CD4-positive, alpha-beta T cell treated with Interferon alpha-2 for 1 hour (primary cell): ENCODE measurements at places on chromosomes 6 and 20.

DNA sequence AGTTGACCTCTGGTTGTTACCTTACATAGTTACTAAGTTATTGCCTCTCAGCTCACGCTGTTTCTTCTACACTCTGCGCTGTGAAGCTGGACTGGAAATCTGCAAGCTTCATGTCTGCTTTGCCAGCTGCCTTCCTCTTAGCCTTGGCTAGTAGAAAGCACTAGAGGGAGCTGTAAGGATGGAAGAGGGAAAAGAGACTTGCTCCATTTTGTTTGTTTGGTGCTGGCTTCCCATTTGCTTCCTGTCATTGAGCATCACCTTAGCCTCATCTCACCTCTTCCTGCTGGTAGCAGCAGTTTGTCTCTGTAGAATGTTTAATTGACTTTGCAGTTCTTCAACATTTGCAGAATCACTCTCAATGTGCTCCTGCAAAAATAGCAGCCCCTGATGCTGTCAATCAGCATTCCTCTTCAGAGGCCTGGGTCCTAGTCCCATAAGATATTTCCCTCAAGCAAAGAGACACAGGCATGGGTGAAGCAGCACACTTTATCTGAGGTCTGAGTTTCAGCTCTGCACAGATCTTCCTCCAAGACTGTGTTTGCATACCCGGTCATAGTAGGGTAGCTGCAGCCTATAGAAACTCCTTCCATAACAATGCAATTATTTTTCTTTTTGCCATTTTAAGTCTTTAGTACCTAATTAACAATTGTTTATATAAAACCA lies 302.2 kb upstream of the EPHA7 start:
- no peak for DNase-seq

DNA sequence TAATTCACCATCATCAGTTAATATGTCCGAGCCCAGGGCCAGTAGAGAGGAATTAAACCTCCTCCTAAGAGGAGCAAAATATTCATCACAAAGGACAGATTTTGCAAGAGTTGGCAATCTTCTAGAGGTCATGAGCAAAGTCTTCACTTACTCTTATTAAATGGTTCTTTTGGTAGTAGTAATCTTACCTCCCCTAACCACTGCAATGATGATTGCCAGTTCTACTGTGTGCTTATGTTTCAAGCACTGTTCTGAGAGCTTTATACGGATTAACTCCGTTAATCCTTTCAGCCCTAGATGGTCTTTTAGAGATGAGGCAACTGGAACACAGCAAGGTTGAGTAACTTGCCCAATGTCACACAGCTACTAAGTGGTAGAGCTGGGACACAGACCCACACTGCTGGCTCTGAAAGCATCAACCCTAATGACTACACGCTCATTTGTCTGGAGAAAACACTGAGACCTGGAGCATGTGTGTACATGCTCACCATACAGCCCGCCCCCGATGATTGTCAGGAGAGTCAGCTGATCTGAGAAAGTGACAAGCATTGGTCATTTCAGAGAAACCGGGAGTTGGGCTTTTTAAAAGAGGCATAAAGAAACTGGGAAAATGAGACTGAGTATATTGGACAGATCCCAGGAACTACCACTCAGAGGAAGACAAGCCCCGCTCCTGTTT lies 276.0 kb downstream of the NRN1 start:
- no peak for DNase-seq

DNA sequence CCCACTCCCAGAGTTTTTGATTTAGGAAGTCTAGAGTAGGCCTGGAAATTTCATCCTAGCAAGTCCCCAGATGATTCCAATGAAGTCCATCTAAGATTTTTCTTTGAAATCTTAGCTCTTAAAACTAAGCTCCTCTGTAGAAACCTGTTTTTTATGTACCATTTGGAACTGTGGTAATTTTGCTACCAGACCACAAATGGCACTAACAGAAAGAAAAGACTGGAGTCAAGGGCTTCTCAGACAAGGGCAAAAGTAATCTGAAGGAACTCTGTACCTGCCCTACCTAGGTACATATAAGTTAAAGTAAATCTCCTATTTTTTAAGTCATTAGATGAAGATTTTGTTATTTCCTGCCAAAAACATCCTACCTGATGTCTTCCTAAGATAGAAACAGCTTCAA lies 155.0 kb upstream of the HTR1E start:
- DNase-seq = no peak

GRCh38 chr6:14545496-14545895 lies 427.9 kb downstream of the CD83 start:
- no peak for DNase-seq

DNA sequence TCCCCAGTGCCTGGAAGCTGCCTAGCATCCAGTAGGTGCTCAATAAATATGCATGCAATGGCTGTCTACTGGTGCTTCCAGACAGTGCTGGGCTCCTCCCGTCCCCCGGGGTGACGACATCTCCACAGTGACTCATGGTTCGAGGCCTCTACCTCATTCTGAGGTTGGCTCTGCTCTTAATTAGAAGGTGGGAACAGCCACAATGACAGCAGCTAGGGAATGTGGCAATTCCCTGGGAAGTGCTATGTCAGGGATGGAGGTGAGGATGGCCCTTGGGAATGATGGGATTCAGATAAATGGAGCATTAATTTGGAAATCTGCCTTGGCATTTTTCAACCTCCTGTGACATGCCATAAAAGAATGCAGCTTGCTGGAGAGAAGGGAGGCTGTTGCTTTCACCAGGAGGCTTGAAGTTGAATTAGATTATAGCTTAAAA lies 43.5 kb upstream of the NFATC2 start:
- no peak for DNase-seq

GRCh38 chr6:68196645-68197044 lies 438.4 kb upstream of the ADGRB3 start:
- no peak for DNase-seq

- no peak for DNase-seq
Measured at GRCh38 chr6:36729161-36729524, 31.5 kb downstream of the RAB44 start.

GRCh38 chr6:6900569-6901204 lies 207.1 kb upstream of the RREB1 start:
- no peak for DNase-seq

DNA sequence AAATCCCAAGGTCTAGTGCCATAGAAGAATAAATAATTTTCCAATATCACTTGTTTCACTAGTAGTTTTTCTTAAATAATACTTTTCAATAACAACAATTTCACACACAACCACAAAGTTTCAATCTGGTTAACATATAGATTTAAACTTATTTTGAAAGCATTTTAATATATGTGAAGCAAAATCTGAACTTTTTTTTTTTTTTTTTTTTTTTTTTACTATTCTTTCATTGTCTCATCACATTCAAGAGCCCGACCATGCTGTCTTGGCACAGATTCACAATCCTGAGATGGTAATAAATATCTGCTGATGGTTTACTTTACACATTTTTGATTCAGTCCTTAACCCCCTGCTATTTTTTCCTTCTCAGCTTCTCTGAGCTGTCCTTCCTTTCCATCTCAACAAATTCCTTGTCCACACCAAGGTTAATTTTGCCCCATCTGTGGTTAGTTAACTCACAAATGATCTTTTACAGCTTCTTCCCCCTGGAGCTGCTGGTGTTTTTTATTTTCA lies 262.8 kb downstream of the TMEM242 start:
- no peak for DNase-seq

DNA sequence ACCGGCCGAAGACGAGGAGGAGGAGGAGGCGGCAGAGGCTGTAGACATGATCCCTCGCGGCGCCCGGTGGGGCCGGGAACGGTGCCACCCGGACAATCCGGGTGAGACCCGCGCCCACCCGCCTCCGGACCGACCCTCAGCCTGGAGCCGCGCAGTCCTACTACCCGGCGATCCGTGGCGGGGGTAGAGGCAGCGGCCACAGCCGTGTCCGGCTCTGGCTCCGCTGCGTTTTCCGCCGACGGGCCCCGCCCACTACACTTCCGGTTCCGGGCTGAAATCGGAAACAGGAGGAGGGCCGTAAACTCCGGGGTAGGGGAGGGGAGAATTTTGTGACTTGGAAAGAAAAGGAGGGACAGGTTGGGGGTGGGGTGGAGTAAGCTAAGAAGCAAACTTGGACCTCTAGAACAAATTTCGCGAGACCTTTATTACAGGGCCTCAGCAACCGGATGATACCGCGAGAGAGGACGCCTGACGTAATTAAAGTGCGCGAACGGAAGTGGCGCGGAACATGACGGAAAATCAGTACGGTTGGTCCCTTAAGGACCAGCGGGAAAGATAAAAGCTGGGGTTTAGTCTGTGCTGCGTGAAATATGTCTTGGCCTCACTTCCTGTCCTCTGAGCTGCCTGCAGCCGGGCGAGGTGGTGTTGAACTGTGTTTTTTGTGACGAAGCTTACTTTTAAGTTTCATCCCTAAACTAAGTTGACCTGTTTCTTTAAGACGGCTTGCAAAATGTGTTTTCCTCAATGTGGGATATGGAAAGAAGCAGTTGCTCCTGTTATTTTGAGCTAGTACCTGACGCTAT lies at the start of gene MAP3K7:
MAP3K7 (minus strand) TSS at position 237 of the 803 bp plus-strand sequence; CDS start at position 48, 189 bp downstream.
- peak; percentile 95 for DNase-seq
